HTR-8/SVneo (cell line): ENCODE measurements at places on chromosomes 3 and 15.

- no peak for DNase-seq
Observed at GRCh38 chr15:60544581-60545264, 65.8 kb upstream of the ICE2 start.

DNA sequence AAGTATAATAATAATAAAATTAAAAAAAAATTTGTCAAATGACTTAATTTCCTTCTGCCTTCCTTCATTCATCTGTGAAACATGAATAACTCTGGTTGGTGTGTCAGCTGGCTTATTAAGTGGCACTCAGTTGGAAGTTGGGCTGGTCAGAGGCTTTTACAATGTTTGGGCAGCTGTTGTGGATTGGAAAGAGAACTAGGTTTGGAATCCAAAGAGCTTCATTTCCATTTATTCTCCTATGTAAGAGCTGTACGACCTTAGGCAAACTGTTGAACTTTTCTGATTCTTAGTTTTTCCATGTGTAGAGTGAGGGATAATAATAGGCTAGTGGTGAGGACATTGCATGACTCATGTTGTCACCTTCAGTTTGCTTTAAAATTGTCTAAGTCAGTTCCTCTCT lies 606.7 kb downstream of the PDCD6IP start:
- no peak for DNase-seq

- no peak for DNase-seq
Observed at GRCh38 chr15:66047321-66048024, 178.2 kb downstream of the RAB11A start.

DNA sequence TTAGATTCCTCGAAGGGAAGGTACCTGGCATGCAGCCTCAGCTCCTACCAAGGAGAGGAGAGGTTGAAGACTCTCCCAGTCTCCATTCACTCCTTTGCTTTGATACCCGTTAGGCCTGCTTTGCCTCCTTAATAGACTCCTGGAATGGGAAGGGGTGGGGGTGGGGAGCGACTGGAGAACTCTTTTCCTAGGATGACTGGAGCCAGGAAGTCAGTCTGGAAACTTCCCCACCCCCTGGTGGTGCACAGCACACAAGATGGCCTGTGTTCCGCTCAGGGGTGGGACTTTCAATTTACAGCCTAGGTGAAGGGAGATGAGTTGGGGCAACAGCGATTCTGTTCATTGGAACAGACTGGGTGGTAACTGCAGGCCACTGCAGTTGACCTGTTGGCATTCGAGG lies 21.4 kb upstream of the CELF6 start:
- no peak for DNase-seq

- no peak for DNase-seq
Observed at GRCh38 chr15:96121086-96121920, 209.2 kb upstream of the NR2F2 start.

DNA sequence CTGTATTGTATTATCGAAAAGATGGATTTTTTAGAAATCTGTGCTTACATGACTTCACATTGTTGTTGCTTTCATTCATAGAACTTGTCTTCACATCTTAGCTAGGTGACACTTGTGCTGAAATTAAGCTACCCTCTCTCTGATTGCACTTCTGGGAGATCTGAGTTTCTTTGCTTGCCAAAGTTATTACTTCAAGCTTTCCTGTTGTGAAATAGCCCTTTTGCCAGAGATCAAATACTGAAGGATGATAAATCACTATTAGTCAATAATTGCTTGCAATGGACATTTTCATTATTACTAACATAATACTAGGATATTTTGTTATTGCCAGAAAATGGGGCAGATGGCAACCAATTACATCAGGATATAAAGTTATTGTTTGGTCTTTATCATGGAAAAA lies 34.7 kb downstream of the PIK3CA start:
- DNase-seq = no peak
